ENCODE measurements at places on chromosomes 7 and 10.

DNA sequence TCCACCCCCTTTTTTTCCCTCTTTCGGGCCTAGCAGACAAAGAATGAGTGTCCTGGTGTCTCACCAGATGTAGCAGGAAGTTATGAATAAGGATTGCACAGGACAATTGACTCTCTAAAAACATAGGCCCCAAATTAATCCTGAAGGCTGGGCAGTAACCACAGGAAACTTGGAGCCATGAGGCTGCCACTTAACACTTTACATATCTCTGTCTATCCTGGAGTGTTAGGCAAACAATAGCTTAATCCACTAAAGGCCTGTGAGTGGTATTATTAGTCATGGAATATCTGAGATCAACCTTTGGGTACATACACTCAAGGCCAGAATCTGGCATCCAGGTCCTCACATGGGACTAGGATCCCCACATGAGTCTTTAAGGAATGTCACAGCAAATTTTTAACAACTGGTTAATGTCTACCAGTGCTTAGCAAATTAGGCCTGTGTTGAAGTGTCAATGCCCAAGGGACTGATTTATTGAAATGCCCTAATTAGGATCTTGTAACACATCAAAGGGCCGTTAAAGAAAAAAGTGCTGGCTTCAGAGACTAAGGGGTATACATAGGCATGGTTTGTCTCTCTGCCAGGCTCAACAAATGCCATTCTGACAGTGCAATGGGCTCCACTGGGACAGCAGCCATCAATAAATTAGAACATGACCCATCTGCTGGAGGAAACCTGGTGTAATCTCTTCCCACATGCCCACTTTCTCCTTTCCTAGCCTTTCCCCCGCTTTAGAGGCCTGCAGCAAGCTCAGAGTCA, 196.7 kb upstream of the TBX20 start:
- no peak for DNase-seq

DNA sequence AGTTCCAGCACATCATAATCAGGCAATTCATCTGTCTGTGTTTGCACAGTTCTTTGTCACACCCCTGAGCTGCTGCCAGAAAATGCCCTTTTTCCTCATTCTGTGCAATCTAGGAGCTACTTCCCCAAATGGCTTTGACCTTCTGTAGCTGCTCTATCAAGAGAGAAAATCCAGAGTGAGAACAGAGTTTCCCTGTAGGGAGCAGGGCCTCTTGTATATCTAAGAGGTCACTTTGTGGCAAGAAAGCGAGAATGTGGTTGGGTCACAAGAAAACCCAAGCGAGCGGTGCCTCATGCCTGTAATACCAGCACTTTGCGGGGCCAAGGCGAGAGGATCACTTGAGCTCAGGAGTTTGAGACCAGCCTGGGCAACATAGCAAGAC, 24.3 kb downstream of the SLC29A3 start:
- no peak for DNase-seq

GRCh38 chr7:35232994-35233393, 20.9 kb downstream of the TBX20 start:
- no peak for DNase-seq

DNA sequence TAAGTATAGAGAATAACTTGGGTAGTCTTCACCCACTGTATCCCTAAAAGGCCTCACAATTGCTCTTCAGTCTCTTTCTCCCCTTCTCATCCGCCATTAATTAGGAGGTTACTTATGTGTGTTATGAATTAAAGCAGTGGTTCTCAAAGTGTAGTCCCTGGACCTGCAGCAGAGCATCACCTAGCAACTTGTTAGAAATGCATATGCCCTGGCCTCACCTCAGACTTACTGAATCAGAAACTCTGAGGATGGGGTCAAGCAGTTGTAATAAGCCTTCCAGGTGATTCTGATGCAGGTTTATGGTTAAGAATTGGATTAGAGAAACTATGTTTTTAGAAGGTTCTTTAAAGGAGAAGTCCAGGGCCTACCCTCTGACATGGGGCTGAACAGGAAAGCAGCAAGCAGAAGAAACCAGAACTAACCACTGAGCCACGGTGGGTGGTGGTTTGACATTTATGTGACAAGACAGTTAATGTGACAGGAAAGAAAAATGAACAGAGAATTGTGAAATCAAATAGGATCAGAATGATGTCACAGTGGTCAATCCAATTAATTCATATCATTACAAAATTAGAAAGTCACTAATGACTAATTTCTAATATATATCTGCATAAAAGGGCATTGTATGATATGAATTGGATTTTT, 37.6 kb downstream of the ENTPD1 start:
- DNase-seq = no peak

DNA sequence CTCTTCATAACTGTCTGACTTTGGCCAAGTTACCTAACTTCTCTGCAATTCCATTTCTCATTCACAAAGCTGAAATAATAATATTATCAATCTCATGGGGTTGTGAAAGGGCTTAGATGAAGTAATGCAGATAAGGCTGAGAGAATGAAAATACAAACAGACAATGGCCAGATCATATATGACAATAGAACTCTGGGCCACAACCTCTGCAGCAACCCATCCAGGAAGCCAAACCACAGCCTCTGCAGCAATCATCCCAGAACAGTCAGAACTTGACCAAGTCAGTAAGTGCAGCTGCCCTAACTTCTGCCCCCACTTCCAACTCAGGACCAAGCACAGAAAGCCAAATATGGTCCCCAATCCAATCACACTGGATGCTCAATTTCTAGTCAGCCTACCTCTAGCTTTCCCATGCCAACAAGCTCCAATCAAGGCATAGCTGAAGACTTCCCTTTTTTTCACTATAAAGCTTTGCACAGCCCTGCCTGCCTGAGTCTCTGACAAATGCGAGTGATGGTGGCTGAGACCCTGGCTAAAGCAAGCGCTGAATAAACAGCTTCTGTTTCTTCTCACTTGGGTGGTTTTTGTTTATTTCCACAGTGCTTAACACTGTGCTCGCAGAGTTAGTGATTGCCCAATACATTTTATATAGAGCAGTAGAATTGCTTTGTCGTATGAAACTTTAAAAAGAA, 34.8 kb upstream of the TNPO3 start:
- DNase-seq = no peak

GRCh38 chr7:80942261-80943041, 23.6 kb upstream of the SEMA3C start:
- no peak for DNase-seq

Measured in head of caudate nucleus (tissue), 42 donors.